Foreskin melanocyte (primary cell): ENCODE measurements at places on chromosomes 2 and 18.
A peak's percentile ranks its signal among the peaks of the same experiment; 100 is the strongest.

DNA sequence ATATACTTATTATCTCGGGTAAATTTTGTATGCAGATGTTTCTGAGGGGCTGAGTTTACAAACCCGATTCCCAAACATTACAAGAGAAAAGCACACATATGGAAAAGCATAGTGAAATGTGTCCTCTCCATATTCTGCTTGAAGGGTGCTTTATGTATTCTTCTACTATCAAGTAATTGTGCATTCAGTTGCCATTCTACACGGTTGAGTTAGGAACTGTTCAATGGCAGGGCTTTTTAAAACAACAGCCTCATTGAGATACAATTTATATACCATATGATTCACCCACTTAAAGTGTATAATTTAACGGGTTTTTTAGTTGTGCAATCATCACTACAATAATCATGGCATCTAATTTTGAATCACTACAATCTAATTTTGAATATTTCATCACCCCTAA, 138.4 kb upstream of the DLGAP1 start:
- DNase-seq, result peak; percentile 60

DNA sequence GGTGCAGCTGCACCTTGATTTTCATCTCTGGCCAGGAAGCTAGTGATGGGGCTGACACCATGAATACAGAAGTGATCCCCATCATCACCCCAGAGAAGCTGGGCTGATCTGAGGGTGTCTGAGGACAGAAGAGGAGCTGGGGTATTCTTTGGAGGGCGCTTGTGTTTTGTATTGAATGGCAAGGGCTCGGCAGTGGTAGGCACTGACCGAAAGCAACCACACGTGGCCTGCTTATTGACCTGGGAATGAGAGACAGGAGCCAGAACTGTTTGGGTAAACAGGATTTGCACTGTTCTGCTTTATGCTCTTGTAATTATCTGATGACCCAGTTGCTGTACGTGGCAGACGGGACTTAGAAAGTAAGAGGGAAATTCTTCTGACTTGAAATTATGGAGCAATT, 62.6 kb upstream of the RPL31 start:
- no peak for DNase-seq

- no peak for DNase-seq
These were observed 797.2 kb downstream of the SATB2 start for GRCh38 chr2:198660501-198660900.

GRCh38 chr2:189168856-189169499, 10.6 kb downstream of the COL5A2 start:
- DNase-seq, result no peak

- DNase-seq, result peak; percentile 82
These were observed 79.6 kb downstream of the RAB31 start for GRCh38 chr18:9787712-9788111.

- peak; percentile 9 for DNase-seq
These were observed 31.2 kb downstream of the STAMBP start for GRCh38 chr2:73859721-73860586.

- no peak for DNase-seq
These were observed 48.8 kb downstream of the MCFD2 start for GRCh38 chr2:46866770-46867246.

DNA sequence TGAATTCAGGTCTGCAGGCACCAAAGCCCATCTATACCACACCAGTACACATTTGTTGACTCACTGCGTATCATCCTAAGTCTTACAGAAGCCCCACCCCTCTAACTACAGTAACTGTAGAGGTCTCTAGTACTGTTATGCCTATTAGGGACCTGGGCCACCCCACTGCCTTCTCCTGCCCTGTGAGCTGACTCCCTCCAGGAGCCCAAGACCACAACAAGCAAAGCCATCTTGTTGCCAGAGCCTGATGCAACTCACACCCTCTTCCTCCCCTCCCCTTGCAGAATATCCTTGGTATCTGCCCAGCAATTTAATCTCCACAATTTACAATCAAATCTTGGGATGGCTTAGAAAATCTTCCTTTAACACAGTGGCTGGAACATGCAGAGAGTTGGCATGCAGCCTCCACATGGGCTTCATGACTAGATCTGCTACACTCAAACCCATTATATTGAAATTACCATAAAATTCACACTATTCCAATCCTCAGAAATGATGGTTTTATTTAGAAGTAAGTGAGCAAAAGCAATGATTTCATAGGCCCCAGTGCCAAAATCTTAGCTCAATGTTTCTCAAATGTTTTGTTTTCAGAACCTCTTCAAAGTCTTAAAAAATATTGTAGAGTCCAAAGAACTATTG, 17.7 kb upstream of the CYP1B1 start:
- no peak for DNase-seq

GRCh38 chr2:231795525-231796327, 9.5 kb downstream of the COPS7B start:
- DNase-seq, result peak; percentile 35

GRCh38 chr2:176768185-176768584, 444.4 kb upstream of the HNRNPA3 start:
- DNase-seq, result no peak

DNA sequence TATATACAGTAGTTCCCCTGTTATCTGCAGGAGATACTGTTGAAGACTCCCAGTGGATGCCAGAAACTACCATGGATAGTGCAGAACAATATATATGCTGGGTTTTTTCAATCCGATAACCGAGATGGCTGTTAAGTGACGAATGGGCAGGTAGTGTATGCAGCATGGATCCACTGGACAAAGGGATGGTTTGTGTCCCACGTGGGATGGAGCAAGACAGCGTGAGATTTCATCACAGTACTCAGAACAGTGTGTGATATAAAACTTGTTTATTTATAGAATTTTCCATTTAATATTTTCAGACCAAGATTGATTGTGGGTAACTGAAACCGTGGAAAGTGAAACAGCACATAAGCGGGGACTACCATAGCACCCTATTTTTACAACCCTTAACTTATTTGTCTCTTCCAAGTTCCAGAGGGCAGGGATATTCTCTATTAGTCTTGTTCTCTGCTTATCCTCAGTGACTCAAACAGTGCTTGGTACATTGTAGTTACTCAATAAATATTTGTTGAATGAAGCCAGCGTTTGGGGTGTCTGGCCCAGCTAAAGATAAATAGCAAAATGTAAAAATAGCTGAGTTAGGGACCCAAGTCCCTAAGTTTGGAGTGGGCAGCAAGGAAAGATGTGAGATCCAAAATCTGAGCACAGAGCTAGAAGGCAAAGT, 50.0 kb downstream of the RHBDD1 start:
- DNase-seq, result no peak

GRCh38 chr18:27695503-27695902, 481.4 kb downstream of the CDH2 start:
- DNase-seq, result no peak

GRCh38 chr18:849021-849420, 37.0 kb upstream of the YES1 start:
- DNase-seq, result no peak

DNA sequence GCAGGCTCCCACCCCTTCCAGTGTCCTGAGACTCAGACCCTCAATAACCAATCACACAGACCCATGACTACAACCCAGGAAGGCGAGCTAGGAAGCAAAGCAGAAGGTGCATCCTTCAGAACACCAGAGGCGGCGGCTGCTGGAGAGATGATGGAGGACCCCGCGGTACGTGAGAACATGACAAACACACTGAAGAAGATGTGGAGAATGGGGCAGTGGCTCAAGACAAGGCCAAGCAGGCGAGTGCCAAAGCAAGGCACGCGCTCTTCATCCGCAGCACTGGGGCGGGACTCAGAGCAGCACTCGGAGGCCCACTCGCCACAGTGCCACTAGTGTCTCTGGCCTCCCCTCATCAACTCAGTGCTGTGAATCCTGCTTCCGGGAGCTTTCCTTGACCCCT, 13.7 kb downstream of the ERFE start:
- DNase-seq, result no peak

DNA sequence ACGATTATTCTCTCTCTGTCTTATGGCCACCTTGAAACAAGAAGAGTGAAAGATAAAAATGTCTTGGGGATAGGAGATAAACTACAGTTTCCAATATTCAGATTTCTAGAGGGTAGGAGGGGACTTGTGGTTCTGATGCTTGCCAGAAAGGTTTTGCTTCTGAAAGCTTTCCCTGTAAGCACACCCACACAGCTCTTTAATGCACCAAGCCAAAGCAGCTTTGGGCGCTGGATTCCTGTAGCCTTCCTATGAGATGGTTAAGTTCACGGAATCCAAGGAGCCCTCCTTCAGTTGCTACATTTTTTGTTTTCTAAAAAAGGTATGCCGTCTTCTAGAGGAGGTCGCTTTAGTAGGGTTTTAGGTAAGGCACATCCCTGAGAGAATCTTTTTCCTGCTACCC, 4.9 kb downstream of the LRRTM1 start:
- no peak for DNase-seq

DNA sequence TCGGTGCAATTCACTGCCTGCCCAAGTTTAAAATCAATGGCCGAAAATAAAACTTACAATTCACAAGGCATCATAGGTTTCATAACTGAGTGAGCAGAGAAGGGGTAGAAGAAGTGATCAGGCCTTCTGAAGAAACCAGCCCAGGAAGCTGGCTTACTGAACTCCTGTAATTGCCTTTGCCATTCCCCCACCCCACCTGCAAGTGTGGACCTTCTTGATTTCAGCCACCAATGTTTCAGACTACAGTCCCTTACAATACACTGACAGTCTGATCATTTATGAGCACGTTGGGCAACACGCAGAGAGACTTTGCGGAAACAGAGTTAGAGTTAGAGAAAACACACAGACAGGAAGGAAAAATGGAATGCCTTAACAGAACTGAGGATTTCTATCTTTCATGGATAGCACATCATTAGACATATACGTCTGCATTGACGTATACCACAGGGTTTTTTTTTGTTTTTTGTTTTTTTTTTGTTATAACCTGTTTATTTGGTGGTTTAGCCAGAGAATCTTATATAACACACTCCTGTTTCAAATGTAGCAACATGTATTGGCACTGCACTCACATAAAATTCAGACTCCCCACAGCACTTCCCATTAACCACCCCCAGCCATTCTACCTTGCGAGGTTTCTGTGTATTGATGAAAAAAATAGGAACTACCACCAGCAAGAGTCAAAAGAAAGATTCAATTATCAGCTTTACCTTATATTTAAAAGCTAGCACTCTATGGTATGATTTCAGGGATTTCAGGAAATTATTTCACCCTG, 126.4 kb downstream of the CACNB4 start:
- no peak for DNase-seq

DNA sequence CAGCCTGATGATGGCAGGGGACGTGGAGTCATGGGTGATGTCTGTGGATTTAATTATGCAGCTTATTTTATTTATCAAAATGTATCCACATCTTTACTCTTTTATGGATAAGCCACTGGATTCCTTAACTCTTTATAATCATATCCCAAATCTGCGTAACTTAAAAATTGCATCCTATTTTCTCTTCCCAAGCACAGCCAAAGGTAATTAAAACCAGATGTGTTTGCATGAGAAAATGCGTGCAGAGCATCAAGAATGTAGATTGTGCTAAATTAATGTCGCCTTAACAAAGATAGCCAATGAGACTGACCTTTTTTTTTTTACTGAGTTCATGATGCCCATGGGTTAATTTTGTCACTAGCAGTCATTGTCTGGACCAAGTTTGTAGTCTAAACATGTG, 10.0 kb downstream of the SH3RF3 start:
- no peak for DNase-seq

- DNase-seq, result no peak
These were observed 4.8 kb upstream of the TMEM37 start for GRCh38 chr2:119426801-119427395.

GRCh38 chr18:55237660-55238059, 278.4 kb upstream of the CCDC68 start:
- no peak for DNase-seq

GRCh38 chr2:222869252-222869560, 8.4 kb downstream of the ACSL3 start:
- DNase-seq, result no peak

DNA sequence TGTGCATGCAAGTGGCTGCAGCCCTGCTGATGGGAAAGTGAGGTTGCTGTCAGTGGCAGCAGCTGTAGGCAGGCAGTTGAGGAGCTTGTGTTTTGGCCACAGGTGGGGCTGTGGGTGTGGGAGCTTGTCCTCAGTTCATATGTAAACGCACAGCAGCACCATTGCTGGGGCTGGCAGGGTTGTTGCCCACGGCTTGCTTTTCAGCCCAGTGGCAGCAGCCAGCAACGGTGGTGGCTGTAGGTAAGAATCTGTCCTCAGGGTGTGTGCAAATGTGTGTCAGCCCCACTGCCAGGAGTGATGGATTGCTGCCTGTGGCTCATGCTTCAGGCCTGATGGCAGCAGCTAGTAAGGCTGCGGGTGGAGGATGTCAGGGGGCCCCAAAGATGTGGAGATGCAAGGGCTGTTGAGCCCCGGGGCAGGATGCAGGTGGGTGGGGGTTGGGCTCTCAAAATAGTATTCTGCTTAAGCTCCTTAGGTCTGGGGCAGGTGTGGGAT, 141.3 kb upstream of the THUMPD2 start:
- no peak for DNase-seq

DNA sequence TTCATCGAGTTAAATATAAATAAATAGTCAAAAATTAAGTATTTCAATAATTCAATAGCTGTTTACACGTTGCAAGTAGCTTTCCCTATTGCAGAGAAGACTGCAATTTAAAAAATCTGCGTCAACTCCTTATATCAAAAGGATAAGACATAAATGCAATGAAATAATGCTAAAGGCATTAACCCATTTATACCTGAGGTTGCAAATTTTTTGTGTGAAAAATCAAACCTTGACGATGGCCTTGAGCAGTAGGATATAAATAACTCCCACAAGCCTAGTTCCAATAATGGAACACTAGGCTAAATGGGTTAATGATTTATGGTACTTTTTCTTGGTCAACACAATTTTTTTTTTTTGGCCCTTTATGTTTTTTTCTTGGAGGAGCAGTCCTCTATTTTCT, 76.4 kb upstream of the CDKL4 start:
- DNase-seq, result no peak

DNA sequence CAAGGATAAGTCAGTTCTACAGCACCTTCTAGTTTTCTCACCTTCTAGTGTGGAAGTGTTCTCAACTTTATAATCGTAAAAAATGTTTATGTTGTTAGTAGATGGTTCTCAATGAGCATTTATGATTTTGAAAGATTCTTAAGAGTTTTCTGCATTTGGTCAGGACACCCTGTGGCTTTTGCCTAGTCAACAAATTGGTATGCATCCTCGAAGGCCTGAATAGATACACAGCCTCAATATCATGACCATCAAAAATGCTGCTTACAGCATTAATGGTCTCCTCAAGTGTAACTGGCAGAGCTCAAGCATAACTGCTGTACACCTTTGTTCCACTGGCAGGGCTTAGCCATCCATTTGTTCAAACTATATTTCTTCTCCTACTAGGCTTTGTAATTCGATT, 96.7 kb downstream of the CRACDL start:
- no peak for DNase-seq

DNA sequence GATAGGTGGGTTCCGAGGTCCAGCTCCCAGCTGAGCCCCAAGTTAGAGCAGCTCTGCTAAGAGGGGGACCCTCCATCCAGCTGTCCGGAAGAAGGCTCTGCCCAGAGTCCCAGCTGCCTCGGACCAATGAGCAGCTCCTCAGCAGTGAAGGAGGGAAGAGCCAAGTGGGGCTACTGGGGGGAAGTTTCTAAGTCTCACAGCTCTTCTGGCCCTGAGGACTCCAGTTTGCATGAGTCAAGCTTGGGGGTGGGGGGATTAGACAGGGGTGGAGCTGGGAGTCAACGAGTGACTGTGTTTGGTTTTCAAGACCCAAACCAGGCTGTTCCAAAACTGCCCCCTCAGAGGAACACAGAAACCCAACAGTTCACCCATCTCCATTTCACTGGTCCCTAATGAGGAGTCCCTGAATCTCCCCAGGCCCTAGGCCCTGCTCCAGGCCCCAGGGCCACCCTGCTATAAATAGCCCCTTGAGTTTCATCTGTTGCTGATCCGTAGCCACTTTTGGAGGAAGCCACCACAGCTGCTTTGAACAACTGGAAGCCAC, 100.9 kb downstream of the TNS1 start:
- DNase-seq, result no peak
